T47D (cell line): ENCODE measurements at places on chromosomes 13 and 19.
A peak's percentile ranks its signal among the peaks of the same experiment; 100 is the strongest.

DNA sequence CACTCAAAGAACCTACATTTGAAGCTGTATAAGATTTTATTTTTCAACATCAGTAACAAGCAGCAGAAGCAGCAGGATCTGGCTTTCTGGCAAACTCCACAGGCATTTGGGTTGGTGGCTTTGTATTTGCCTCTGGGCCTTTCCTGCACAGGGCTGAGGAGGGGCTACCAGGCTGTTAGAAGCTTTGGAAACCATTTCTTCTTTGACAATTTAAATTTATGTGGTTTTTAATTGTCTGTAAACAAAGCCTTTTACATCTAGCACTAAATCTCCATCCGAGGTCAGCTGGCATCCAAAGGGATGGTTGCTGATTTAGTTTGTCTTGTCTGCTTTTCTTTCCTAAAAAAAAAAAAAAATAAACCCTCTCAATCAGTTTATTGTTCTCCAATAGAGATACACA, 127.5 kb upstream of the OBI1 start:
- DNase-seq = no peak

GRCh38 chr19:1811942-1812425, at the start of gene ATP8B3:
ATP8B3 (minus strand) TSS chr19:1812276; CDS start chr19:1811736, 540 bp downstream.
- no peak for DNase-seq

DNA sequence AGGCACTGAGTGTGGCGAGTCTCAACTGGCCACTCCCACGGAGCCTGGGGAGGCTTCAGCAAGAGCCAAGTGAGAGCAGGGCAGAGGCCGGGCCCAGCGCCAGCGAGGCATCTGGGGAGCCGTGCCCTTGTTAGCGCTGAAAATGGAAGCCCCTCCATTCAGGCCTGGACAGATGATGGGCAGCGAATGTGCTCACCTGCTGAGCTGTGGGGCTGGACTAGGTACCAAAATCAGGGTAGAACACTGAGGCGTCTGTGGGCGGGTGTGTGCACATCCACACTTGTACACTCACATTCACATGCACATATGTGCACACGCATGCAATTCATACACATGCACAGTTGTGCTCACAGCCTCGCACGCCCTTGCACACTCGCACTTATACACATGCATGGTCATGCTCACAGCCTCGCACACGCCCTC, 20.7 kb downstream of the NAXD start:
- no peak for DNase-seq

DNA sequence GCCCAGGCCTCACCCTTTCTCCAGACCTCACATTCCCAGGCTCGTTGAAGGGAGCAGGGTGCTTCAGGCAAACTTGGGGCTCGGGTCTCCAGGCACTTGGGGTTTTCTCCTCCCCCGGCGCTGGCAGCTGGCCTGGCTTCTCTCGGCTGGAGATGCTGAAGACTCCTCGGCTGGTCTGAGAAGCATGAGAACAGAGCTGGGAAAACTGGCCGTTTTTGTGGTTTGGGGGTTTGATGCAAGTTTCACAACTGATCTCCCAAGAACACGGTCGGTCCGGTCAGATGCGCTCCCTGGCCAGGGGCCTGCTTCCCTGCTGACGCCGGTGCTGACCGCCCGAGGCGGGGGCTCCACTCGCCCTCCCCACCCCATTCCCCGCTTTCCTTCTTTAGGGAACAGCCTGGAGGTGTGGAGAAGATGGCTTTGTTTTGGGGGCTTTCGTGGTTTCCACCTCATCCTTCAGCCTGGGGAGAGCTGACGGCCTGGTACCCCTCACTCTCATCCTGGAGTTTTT, 35.3 kb downstream of the CEBPA start:
- no peak for DNase-seq

DNA sequence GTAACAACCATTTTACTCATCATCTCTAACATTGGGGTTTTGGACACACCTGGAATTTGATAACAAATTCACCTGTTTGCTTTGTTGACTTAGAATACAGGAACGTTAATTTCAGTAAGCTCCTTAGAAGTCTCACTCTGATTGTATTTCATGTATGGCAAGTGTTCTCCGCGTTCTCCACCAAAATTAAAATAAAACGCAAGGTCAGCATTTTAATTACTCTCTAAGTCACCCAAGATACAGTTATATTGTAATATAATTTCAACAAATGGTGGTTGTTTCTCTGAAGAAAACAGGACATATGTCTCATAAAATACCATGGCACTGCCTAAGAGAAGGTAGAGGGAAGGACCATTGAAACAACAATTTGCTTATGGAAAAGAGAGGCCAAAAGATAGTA, 742.1 kb downstream of the LIG4 start:
- no peak for DNase-seq

- DNase-seq = no peak
Measured at GRCh38 chr19:35432911-35433310, 15.1 kb upstream of the FFAR2 start.

DNA sequence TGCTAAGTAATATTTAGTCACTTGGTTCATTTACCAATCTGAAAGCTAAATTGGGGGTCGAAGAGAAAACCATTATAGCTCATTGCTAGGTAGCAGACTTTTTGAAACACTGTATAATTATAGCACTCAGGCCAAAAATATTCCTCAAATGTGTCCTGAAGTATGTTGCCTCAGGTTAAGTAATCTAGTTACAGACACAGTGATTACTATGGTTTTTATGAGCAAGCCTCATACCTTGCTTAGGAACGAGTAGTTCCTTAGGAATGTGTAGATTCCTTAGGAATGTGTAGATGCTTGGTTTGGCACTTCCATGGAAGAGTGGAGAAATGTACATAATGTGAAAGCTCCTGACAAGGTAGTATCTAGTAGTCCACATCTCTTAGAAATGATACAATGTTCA, 387.5 kb downstream of the LMO7 start:
- peak; percentile 7 for DNase-seq

DNA sequence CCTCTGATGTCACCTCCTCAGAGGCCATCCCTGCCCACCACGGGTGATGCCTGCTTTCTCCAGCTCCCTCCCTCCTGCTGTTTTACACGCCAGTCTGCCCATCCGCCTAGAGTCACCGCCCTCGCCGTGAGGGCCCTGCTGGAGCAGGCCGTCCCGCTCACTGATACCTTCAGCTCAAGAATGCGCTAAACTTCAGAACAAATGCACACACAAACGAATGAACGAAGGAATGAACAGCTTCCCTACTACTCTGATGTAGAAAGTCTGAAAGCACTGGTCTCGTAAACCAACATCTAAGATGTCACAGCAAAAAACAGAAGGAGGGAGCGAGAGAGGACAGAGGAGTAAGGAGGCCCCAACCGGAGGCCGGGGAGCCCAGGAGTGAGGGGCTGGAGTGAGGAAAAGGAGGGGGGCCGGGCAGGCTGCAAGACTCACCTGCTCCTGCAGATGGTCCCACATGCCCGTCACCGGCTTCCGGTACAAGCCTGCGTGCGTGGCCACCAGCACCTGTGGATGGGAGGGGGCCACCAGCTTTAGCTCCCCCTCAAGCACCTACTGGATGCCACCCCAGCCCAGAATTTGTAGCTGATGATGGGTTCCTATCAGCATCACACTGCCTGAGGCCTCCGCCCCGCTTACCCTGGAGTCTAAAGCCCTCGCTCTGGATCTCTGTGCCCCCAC, 4.0 kb downstream of the PNKP start:
- DNase-seq = no peak

DNA sequence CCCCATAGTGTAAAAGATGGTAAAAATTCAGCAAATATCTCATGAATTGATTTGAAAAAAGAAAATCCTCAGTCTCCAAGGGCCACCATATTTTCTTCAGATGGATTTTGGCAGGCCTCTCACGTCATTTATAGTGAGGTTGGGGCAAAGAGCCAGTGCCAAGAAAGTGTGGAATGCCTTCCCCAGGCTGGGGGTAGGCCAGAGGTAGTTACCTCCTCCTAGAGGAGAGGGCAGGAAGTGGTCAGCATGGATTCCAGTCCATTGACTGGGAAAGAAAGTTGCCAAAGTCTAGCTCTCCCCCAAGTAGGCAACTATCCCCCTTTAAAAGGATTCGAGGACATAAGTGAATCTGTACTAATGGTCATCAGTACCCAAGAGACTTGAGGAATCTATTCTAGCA, 68.4 kb upstream of the KCTD4 start:
- DNase-seq = no peak

DNA sequence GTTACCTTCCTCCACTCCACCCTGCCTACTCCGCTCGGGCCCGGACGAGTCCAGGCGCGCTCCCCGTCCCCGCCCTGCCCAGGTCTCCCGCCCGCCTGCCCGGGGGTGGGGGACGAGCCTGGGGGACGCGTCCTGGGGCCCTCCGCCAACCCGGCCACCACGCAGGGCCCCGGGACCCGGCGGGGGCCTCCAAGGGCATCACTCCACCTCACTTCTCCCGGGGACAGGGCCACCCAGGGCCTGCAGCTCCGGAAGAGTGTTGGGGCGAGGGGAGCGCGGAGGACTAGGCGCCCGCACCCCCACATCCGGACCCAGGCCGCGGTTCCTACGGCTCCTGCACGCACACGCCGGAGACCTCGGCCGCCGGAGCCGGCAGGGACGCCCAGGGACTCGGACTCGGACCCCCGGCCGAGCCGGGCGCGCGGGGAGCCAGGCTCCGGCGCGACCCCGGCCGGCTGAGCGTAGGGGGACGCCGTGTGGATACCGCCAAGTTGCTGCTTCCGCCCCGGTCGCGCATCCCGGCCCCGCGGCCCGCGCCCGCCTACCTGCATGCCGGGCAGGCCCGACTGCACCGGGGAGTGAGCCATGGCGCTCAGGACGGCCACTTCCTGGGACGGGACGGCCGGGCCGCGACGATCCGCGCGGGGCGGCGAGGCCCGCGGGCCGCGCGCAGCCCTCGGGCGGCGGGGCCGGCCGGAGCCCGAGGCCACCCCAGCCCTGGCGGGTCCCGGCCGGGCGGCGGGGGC, 534 bp downstream of the STK24 start:
- DNase-seq = no peak

- no peak for DNase-seq
Measured at GRCh38 chr19:38869160-38869835, 8.8 kb downstream of the RINL start.

DNA sequence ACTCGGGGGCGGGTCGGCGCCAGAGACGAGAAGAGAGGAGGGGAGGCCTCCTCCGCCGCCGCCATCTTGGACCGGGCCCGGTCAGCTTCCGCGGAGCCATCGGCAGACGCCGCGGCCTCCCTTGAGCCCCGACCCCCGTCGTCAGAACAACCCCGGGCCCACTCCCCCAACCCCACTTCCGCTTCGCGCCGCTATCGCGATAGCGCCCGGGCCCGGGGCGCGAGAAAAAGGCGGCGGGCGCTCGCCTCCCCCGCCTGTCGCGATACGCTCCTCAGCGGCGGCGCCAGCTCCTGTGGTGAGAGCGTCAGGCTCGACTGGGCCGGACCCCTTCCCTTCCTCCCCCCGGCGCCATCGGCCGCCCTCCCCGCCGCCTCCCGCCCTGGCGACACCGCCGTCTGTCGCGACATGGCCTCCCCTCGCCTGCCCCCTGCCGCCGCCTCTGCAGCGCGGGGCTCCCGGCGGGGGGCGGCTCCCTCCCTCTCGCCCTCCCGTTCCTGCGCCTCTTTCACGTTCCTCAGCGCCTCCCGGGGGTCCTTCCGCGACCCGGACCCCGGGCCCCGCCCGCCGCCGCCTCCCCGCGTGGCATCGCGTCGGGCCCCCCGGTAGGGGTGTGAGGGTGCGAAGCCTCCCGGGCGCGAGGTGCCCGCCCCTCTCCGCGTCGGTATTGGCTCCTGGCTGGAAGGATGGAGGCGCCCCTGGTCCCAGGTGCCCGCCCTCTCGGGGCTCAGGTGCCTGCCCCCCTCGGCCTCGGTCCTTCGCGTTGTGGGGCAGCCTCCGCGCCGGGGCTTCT, at the start of gene CNOT3:
TSS of gene CNOT3 (plus strand) at position 64 of the 790 bp plus-strand sequence. CDS start 5,217 bp downstream, outside the sequence.
- DNase-seq = no peak
